ENCODE measurements at places on chromosomes 12 and 14.

DNA sequence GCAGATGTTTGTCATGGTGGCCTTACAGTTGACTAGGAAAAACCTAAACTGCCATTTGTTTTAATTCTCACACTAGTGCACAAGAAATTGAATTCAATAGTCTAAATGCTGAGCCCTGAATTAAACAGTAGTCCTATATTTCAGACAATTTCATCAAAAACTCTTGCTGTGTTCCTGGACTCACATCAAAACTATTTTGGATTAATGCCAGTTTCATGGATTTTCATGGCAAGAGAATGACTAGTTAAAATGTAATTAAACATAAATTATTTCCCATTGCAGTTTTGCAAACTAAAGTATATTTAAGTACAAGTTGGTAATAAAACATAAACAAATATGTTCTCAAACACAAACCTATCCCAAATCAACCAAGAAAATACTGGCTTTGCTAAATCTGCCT lies 468.0 kb upstream of the PRICKLE1 start:
- DNase-seq, result no peak

GRCh38 chr12:57498132-57498502 lies 10.2 kb downstream of the MARS1 start:
- no peak for DNase-seq

GRCh38 chr14:104332634-104333270 lies 194.4 kb downstream of the KIF26A start:
- DNase-seq, result no peak

DNA sequence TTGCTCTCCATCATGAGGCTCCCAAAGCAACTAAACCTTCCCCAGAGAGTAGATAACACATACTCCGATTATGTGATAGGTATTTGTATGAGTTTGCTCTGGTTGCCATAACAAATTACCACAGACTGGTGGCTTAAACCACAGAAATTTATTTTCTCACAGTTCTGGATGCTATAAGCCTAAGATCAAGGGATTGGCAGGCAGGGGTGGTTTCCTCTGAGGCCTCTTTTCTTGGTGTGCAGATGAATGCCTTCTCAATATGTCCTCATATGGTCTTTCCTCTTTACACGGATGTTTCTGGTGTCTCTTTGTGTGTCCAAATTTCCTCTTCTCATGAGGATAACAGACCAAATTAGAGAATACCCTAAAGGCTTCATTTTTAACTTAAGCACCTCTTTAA lies 285.8 kb upstream of the GRIP1 start:
- DNase-seq, result peak; percentile 2

- no peak for DNase-seq
Observed at GRCh38 chr12:95481072-95481471, 7.1 kb downstream of the METAP2 start.

DNA sequence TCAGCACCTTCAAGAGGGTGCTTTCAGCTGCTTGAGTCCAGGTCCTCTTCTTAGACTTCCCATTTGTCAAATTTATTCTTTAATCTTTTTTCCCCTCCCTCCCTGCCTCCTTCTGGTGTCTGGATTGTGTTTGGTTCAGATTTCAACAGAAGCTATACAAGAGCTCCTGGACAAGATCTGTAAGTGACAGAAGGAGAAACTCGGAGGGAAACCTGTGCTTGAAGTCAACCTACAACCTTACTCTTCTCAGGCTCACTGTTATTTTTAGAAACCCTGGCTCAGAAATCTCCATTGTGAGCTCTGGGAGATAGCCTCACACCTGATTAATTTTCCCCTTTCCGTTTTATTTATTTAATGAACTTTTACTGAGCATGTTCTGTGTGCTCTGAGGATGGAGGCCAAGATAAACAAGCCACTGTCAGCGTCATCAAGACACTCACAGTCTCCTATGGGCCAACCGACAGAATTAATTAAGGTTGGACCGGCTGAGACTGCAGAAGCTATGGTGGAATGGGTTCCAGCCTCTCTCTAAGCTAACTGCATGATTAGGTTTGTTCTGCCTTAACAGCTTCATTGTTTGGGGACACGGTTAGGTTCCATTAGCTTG lies 13.5 kb downstream of the PDE1B start:
- no peak for DNase-seq

DNA sequence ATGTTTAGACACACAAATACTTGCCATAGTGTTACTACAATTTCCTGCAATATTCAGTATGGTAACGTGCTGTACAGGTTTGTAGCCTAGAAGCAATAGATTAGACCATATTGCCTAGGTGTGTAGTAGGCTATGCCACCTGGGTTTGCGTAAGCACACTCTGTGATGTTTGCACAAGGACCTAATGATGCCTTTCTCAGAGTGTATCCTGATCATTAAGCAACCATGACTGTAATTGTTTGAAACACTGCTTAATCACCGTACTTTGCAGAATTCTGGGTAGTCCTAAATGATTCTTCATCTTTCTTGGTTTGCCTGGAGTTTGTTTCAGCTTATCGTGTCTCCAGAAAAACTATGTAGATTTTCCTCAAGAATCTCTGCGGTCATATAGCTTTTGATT lies 11.2 kb upstream of the TCP11L2 start:
- no peak for DNase-seq

- DNase-seq, result no peak
Observed at GRCh38 chr12:27814851-27815591, 35.0 kb upstream of the MANSC4 start.

- no peak for DNase-seq
Observed at GRCh38 chr12:106487664-106488063, 95.1 kb upstream of the RFX4 start.

DNA sequence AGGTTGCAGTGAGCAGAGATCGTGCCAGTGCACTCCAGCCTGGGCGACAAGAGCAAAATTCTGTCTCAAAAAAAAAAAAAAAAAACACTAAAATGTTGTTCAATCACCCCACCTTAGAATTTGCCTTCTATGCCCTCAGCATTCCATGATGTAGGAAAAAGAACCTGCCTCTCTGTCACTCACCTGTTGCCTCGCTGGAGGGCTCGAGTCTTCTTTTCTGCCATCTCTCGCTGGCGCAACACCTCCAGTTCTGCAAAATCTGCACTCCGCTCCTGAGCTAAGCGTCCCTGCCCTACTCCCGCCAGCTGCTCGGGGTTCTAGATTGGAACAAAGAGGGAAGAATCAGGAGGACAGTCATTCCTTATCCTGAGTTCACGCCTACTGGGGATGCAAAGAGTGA lies 17.9 kb downstream of the TIMELESS start:
- DNase-seq, result no peak

DNA sequence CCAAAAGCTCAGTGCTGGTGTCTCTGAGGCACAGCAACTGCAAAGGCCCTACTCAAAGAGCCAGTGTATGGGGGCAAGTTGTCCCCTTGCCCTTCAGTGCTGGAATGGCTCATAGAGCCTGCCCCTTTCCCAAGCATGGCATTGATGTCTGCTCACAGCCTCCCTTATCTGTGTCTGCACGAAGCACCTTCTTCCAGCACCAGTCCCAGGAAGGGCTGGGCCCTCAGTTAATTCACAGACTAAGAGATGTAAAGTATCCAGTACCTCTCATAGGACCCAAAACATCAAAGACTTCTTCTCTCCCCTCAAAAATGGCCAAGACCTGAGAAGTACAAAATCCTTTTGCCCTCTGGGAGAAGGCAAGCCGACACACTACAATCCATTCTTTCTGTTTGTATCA lies 1.6 kb upstream of the CMAS start:
- no peak for DNase-seq

DNA sequence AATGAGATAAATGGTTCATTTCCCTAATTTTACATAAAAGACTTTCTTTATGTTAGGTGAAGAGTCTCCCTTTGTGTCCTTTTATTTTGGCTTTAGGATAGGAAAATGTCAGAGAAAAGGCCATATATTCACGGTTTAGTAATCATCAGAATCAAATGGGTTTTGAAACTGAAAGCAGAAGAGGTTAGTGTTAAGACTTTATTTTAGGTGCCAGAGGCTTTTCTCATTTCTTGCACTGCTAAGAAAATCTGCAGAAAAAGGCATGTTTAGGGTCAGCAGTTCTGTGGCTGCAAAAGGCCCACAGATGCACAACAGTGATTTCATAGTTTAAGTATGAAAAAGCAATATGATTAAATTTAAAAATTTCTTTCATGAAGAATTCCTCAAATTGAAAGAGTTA lies 80.4 kb upstream of the SINHCAF start:
- DNase-seq, result no peak

GRCh38 chr14:77026930-77027537 lies 1.5 kb downstream of the IRF2BPL start:
- peak; percentile 22 for DNase-seq

- no peak for DNase-seq
Observed at GRCh38 chr14:22979748-22980392, 2.5 kb downstream of the AJUBA start.

GRCh38 chr14:90979515-90979914 lies 80.9 kb downstream of the RPS6KA5 start:
- no peak for DNase-seq

All from activated T-helper 1 cell treated with anti-CD3 and anti-CD28 coated beads, Interleukin-2, amount 50 U/mL, for 16 hours (primary cell).